Activated T-cell treated with anti-CD3 and anti-CD28 coated beads for 24 hours (primary cell): ENCODE measurements at places on chromosomes 6 and 20.

DNA sequence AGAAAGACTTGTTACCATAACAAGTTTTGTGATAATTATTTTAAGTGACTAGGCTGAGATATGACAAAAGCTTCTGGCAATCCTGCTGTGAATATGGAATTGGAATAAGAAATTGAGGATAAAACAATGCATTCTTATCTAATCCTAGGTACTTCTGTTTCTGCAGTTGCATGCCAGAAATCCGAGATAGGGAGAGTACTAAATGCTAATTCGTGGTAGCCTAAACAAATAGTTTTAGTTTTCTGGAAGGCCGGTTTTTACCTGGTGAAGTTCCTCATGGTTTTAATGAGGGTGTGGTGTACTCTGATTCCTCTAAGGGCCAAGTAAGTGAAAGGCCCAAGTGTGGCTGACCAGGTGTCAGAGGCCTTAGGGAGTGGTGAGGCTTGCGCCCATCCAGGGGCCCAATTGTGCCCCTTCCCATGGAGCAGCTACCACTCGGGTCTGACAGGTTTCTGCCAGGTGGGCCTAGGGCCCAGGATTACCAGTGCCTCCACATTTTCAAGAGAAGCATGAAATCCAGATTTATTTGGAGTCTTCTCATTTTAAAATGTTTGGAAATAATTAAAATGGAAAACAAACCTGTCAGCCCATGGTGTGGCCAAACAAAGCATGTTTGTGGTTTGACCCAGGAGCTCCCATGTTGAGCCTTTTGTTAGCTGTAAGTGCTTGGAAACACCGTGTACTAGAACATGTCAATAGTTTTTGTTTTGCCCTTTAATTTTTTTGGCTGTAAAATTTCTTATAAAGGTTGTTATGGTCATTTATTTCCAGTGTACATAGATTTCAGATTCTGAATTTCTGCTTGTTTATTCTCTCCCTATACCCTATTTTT lies 6.6 kb downstream of the PLCB4 start:
- DNase-seq = no peak

DNA sequence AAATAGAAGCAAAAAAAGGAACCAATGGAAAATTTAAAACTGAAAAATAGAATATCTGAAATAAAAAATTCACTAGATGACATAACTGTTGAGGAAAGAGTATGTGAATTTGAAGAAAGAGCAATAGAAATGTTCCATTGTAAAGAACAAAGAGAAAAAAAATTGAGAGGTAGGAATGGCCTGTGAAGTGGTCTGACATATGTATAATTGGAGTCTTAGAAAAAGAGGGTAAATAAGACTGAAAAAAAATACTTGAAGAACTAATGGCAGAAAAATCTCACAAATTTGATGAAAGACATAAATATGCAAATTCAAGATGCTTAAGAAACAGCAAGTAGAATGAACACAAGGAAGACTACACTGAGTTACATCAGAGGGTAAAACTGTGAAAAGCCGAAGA lies 93.4 kb downstream of the QKI start:
- no peak for DNase-seq

DNA sequence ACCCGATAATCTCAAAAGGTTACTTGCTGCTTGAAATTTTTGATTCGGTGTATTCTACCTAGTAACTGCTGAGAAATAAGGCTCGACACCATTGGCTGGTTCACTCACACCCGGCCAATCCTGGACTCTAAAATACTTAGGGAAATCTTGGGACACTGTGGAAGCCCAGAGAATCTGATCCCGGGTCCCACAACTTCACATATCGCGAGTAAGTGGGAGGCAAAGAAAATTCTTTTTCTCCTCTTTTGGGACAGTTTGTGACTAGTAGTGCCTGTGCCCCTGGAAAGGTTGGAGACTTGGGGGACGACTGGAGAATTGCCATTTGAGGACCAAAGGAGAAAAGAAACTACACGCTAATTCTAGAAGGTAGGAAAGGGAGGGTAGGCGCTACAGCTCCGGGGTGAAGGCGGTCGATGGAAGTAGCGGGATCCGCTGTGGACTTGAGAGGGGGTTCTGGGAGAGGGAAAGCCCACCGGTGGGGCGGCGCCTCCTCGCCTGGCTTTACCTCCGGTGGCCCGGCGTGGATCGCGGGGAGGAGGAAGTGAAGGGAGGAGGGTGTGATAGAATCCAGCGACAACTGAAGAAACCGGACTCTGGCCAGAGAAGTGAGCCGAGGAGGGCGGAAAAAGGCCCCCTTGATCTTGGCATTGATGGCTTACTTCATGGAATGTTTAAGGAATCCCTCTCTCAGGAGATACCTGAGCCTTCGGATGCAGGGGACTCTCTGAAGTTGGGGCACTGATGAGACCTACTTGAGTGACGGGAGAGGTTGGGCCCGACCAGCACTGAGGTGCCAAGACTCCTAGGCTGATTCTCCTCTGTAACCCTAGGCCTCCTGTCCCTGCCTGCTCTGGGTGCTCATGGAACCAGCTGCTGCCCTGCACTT lies 18.8 kb upstream of the BTN3A3 start:
- DNase-seq = peak; percentile 23

DNA sequence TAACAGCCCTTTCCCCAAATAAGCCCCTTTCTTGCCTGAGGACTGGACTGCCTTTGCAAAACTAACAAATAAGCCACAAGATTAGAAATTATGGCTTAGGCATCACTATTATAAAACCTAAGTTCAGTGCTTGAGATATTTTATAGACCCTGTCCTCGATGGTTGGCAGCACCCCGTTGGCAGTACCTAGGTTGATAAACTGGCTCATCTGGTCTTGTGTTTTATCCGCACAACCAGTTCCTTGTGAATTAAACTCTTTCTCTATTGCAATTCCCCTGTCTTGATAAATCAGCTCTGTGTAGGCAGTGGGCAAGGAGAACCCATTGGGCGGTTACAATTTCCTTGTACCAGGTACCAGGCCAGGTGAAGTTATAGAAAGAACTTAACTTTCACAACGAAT lies 6.6 kb downstream of the LRP11 start:
- DNase-seq = no peak

GRCh38 chr6:122490607-122491006 lies 19.0 kb upstream of the SERINC1 start:
- no peak for DNase-seq

DNA sequence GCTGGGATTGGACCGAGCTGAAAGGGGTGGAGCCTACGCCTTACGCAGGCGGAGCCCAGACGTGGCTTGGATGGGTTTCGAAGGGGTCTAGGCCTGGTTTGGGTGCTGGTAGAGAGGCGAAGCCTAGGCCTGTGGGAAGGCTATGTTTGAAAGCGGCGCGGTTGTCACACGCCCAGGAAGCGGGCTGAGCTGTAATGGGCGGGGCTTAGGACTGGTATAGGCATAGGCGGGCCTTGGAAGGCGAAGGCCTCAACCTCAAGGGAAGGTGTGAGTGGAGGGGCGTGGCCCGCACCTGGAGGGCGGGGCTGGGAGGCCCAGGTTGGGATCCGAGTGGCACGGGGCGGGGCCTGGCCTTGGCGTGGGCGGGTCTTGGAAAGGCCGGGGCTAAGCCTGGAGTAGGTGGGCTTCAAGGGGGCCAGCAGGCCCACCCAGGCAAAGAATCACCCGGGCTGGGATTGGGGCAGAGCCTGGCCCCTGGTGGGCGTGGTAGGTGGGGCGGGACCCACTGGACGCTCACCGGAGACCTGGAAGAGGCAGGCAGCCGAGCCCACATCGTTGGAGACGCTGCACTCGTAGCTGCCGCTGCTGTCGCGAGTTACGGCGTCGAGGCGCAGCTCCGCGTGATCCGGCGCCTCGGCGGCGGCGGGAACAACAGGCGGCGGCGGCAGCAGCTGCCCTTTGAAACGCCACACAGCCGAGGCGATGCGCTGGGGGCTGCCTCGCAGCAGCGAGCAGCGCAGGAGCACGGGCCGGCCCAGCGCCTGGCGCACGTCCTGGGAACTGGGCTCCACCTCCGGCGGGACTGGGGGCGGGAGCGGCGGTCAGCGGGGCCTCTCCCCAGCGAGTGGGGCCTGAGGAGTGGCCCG lies 49.0 kb downstream of the MDGA1 start:
- DNase-seq = no peak

- no peak for DNase-seq
Measured at GRCh38 chr6:12538881-12539357, 177.6 kb upstream of the PHACTR1 start.

DNA sequence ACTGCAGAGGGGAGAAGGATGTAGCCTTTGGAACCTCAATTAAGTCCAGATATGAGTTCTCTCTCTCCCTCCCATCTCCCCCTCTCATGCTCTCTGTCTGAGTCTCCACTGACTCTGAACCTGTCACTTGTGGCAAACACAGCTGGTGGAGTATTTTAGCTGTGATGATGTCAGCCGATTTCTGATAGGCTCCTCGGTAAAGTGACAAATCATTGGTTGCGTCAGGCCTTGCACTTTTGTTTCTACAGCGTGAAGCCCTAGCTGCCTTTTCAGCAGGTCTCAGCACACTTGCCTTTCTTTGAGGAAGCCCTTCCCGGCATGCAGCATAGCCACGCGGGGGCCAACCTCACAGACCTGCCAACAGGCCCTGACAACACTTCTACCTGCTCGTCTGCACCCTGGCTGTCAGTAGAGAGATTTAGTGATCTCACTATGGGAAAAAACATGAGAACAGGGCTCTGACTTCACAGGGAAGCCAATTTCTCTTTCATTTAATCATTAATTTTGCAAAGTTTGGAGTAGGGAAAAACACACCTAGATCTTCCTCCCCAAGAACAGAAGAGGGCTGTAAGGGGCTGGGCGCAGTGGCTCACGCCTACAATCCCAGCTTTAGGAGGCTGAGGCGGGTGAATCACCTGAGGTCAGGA lies 84.4 kb downstream of the GMPR start:
- DNase-seq = peak; percentile 71

DNA sequence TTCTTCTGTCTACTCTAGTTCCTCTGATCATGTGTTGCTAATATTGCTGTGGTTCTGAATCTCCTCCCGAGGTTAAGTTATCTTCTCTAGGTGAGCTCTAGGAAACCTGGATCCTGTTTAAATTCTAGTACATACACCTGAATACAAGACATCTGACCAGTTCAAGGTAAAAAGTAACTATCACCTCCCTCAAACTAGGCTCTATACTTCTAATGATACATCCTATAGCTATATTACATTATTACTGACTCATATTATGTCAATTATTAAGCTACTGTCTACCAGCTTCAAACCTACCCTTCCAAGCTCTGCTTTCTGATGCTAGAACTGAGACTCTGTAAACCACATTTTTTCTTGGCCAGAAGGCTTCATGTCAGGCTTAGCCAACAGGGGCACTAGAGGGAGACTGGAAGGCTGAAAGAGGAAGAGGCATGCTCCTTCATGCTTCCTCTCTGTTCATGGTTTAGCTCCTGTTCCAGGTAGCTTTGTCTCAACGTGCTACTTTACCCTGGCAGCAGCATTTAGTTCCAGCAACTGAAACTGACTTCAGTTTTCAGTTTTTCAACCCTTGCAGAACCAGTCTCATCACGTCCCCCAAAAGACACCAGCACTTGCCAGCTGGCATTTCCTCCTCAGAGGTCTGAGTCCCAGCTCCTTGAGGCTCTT lies 148.4 kb upstream of the TOP1 start:
- DNase-seq = no peak

- no peak for DNase-seq
Measured at GRCh38 chr20:24382743-24383142, 86.7 kb upstream of the SYNDIG1 start.

DNA sequence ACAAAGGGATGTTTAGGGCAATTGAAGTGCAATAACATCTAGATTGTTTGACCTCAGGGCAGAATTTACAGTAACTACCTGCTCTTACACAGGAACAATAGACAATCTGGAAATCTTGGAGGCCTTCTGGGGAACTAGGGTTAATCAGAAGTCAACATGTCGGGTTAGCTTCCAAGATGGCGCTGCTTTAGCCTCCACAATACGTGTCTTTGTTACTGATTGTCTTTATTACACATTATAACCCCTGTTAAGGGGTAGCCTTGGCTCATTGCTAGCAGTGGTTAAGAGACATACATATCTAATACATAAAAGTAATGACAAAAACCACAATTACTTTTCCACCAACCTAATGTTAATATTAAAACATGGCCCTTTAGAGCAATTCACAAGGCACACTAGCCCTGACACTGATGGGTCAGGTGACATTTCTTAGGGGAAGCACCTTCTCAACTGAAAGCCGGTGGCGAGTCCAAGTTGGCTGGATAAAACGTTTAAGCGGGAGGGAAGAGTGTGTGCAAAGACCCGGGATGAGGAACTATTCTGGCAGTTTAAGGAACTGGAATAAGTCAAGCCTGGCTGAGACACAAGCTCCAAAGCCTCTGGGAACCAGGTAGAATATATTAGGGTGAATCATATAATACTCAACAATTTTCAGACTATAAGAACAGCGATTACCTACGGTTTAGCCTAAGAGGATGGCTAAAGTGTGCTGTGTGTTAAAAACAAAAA lies 236.9 kb downstream of the BCAS1 start:
- DNase-seq = no peak

GRCh38 chr6:33993653-33994471 lies 152.0 kb downstream of the GRM4 start:
- DNase-seq = no peak

DNA sequence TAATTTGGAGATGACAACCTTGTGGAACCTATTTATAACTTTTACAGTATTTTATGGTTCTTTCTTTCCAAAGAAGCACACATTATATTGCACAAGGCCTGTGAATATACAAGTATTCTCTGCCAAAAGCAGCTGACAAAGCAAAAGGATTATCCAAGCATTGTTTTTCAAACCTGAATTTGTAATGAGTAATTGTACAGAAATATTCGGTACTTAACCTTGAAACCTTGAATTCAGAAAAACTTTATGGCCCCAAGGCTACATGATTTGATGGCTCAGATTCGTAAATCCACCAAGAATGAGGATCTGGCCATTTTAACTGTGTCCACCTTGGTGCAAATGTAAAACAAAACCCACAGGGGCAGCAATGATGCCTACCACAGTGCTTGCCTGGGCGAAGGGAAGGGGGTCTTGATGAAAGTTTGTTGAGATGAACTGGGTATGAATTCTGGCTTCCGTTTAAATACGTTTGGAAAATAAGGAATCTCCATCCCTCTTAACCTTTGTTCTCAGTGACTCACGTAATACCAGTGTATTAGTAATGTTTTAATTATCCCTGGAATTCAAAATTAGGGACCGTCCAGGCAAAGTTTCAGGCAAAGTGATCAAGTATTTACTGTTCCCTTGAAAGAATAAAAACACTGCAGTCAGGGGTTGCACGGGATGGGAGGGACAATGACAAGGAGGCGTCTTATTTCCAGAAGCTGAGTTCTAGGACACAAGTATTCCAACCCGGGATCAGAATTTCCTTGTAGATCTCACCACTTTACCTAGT lies 2.7 kb upstream of the RBM24 start:
- no peak for DNase-seq

DNA sequence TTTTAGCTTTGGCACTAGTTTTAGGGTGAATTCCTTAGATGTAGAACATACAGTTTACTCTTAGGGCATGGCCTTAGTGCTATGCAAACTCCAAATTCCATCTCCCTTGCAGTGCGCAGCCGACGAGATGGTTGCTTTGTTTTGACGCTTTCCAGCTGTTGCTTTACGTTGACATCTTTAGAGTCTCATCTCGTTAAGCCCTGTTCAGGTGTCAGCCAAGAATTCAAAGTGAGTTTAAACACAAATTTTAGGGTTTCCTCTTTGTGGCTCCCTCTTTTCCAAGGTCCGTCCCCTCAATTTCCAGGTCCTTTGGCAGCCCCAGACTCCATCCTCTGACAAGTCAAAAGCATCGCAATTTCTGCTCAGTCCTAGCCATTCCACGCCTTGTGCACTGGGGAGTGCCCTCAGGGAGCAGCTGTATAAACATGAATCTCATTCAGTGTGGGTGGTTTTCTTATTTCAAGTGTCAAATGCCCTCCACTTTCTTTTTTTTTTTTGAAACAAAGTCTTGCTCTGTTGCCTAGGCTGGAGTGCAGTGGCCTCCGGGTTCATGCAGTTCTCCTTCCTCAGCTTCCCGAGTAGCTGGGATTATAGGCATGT lies 14.1 kb upstream of the MAK start:
- no peak for DNase-seq

- DNase-seq = no peak
Measured at GRCh38 chr6:96460052-96460700, 61.4 kb upstream of the UFL1 start.
